ENCODE measurements at places on chromosomes 7 and 10.

- DNase-seq, result no peak
Observed at GRCh38 chr7:20305726-20306125, 25.0 kb upstream of the ITGB8 start.

DNA sequence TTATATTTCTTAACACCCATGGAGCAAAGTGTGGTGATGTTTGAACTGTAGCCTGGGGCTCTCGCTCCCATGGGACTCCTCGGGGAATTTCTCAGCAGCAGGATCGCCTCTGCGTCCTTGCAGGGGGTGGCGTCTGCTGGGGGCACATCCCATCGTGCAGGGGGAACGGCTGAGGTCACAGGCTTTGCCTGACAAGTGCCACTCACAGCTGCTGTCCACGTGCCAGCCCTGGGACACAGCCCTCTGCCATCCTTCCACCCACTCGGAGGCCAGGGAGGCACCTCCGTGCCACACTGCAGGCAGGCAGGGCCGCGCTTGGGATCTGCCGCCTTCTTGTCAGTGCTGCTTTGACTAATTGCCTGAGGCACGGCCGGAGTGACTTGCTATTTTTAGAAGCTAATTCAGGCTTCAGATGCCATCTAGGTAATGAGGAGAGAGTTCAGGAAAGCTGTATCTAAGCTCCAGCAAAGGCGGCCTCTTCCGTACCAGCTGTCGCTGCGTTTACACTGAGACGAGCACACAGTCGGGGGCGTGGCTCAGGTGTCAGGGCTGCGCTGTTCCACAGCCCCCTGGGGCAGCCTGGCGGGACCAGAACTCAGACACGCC lies 45.7 kb downstream of the PITRM1 start:
- no peak for DNase-seq

- DNase-seq, result no peak
Observed at GRCh38 chr10:76126607-76127527, 695.4 kb downstream of the LRMDA start.

DNA sequence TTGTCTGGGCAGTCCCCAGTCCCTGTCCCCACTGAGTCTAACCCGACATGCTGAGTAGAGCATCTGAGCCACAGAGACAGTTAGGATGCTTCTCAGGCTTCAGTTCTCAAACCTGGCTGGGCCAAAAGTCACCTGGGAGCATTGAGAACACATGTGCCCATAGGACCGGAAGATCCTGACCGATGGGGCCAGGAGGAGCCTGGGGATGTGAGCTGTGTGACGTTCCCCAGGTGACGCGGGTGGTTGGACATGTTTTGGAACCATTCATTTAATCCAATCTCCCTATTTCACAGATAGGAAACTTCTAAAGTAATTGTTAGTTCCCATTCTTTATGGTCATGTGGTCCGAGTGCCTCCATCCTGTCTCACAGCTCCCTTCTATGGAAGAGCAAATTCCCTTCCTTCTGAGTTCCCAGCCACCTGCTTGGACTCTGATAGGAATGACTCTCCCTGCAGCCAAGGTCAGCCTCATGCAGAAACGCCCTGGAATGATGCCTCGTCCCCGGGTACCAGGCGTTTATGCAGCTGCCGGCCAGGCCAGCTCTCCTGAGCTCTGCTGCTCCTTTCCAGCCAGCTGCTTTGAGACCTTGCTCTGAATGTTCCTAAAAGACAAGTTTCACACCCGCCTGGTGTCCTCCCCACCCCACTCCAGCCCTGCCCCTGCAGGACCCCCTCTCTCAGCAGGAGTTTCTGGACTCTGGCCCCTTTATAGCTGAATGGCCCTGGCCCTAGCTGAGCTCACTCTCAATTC lies 166.5 kb upstream of the RHEB start:
- no peak for DNase-seq

DNA sequence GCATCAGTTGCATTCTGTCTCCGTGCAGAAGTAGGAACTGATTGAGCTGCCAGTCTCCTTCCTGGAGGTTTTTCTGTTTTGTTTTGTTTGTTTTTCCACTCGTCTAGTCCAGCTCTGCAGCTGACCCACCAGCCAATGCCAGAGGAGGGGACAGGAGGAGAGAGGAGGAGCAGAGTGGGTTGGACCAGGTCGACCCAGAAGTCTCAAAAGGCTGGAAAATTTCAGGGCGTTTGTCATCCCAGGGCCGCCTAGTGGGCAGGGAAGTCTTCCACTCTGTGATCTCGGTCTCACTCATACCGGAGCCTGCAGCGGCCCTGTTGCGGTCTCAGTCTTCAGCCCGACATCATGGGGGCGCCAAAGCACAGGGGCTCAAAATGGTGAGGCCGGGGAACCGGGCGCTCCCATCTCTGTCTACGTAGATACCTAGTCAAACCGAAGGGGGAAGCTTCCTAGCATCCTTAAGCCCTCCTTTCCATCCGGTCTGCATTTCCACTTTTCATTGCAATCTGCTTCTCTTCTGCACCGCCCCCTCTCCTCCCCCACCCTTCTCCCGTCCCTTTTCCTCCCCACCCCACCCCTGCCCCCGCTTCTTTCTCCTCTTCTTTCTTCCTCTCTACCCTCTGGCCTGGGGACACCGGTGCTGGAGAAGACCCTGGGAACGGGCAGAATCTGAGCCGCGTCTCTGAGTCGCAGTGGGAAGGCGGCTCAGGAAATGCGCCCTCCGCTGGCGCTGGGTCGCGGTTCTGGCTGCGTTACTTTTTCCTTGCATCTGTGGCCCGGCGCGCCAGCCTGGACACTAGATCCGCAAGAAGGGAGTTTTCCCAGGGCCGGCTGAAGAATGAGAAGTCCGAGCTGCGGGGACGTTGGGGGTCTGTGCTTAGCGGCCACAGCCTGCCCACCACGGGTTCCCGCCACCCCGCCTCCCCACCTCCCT lies 16.2 kb upstream of the PAX2 start:
- DNase-seq, result no peak

Measured in hippocampal formation (tissue), 2 donors.